ENCODE measurements at places on chromosomes 16 and 17.

GRCh38 chr17:39660397-39661385 is 4.5 kb upstream of the TCAP start:
- DNase-seq = no peak

GRCh38 chr17:35119370-35120165 is at the start of gene RAD51D:
Gene RAD51D, minus strand, starts transcription at chr17:35119860. Its CDS starts 247 bp downstream, at chr17:35119613.
- DNase-seq = peak; percentile 90

DNA sequence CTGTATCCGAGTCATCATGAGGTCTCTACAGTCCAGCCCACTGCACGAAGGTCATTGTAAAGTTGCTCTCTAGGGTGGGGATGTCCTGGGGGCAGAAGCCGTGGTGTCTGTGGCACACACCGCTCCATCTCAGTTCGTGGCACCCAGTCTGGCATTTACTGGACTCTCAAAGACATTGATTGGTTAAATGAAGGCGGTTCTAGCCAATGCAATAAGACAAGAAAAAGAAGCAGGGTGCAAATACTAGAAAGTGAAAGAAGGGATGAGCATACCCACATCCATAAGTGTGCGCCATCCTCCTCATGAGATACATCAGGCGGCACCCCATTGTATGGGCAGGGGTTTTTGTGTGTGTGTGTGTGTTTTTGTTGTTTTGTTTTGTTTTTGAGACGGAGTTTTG is 10.7 kb upstream of the ATP2A3 start:
- DNase-seq = no peak

DNA sequence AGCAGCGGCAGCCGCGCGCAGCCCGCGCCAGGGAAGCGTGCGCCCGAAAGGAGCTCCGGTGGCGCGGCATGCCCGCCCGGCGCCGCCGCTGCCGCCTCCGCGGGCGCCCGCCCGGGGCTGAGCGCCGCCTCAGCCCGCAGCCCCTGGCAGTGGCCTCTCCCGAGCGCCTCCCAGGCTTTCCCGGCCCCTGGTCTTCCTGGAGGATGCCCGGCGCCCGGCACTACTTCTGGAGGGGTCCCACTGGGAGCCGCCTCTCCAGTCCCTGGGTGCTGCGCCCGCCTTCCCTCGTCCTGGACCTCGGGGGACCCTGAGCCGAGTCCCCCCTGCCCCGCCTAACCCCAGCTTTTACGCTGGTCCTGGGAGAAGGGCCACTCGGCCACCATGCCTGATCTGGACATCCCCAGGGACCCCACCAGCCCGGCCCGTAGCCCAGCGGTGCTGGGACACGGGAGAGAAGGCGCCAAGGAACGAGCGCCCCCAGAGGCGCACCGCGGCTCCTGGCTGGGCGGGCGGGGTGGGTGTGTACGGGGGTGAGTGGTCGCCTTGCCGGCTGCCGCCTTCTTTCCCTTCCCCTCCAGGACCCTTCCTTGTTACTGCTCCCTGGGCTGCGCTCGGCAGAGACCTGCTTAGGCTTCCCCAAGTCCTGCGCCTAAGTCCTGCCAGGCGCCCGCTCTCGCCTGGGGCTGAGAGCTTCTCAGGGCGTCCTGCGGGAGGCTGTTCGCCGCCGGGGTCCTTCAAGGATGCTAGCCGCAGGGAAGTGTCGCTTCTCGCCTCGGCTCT is 704 bp downstream of the ASIC2 start:
- peak; percentile 27 for DNase-seq

All from hematopoietic multipotent progenitor cell treated with erythropoietin and hydrocortisone succinate and interleukin-3 and kit ligand, for 4 days (in vitro differentiated cells).